Stimulated activated CD4-positive, alpha-beta T cell treated with anti-CD3 and anti-CD28 coated beads, Interleukin-4, amount 100 ng/mL, for 1 hour (primary cell): ENCODE measurements at places on chromosomes 1 and 21.

DNA sequence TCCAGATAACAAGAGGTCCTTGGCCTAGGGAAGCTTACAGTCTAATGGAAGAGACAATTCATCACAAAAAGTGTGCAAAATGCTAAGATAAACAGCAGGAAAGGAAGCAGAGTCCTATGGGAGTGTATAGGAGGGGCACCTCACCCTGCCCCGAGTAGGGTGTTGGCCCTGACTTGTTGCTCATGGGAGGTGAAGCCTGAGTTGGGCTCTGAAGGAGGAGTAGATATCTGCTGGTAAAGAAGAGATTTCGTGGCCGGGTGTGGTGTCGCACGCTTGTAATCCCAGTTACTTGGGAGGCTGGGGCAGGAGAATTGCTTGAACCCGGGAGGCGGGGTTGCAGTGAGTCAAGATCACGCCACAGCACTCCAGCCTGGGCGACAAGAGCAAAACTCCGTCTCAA, 18.6 kb upstream of the GPR37L1 start:
- no peak for DNase-seq

GRCh38 chr1:187121661-187122060, 292.9 kb downstream of the PLA2G4A start:
- no peak for DNase-seq

DNA sequence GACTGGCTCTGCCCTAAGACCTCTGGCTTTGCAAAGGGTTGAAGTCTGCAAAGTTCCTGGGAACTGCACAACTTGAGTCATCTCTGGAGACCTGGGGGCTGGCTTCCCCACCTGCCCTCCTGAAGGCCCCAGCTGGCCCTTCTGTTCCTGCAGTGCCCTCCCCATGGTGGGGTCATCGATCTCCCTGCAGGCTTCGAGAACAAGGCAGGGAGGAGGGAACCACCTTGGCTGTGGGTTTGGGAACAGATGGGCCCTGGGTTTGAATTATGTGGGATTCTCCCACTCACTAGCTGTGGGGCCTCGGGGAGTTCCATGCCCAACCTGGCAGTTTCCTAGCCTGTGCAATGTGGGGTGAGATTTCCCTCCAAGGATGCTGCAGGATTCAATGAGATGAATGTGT, 310.2 kb downstream of the PTPRU start:
- no peak for DNase-seq

DNA sequence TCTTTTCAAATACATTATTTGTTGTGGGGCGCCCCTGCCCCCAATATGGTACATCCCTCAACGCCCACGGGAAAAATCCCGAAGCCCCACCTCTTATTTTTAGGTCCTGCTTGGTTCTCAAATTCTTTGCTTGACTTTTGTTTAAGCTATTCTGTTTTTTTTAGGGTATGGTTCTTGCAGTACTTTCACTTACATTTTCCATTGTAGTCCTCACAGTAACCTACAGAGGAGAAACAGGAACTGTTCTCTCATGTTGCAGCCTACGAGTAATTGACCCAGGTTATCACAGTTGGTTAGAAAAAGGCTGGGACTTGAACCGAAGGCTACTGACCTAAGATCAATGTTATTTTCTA, 697 bp upstream of the C21orf91 start:
- DNase-seq: no peak

- no peak for DNase-seq
These were observed 41.4 kb downstream of the KCNK1 start for GRCh38 chr1:233655301-233655740.

- DNase-seq: no peak
These were observed 810 bp downstream of the RGS5 start for GRCh38 chr1:163201906-163202305.
